ENCODE measurements at places on chromosomes 6 and 20. TPM values are rescaled to one million over a fixed set of nuclear protein-coding genes. Genes with fewer than 3 reads are reported as not detected.

DNA sequence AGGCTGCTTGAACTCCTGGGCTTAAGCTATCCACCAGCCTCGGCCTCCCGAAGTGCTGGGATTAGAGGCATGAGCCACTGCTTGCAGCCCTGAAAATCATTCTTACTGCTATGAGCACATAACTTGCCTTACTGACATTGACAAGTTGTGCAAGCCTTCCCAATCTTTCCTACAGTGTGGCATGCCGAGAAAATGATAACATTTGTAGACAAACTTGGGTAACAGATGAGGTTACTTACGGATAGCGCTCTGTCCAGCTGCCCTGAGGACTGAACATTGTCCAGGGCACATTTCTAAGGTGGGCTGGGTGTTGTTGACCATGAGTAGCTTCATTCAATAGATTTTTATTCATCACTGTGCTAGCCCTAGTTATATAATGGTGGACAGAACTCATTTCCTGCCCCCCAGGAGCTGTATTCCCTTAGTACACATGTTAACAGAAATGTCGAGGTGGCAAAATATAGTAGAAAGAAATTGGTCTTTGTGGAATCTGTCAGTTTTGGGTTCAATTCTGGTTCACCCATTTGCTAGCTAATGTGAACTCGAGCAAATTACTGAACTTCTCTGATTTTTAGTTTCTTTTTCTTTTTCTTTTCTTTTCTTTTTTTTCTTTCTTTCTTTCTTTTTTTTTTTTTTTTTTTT, 118.4 kb upstream of the AKIRIN2 start:
- H3K27ac ChIP-seq = no peak overlapping the region
- no peaks in the 10 kb centered on the region for H3K36me3 ChIP-seq
- no peaks in the 10 kb centered on the region for H3K27me3 ChIP-seq
- no peak overlapping the region for H3K4me3 ChIP-seq
- peaks cover 7% of the 10 kb centered on the region for H3K4me1 ChIP-seq
- no peak for DNase-seq

Gene PAX1
- not detected for total RNA-seq

DNA sequence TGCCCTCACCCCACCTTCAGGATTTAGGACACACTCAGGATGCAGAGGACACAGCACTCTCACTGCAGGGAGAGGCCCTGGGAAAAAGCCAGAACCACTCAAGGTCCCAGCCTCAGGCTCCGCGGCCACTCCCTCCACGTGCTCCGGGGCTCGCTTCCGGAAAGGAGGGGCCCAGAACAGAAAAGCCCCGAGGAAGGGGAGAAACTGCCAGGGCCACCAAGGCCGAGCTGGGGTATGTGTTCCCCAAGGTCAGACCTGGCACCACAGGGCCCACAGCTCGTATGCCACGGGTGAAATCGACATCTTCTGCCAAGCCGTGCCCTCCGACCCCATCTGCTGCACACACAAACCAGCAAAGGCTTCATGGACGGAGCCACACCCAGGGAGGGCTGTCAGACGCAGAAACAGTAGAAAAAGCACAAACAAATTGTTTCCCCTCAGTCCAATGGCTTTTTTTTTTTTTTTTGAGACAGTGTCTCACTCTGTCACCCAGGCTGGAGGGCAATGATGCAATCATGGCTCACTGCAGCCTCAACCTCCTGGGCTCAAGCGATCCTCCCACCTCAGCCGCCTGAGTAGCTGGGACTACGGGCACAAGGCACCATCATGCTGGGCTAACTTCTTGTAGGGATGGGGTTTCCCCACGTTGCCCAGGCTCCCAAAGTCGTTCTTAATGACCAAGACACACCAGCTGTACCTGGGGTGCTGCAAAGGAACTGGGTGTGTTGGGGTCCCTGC, 33.4 kb downstream of the SLC2A4RG start:
- no peak overlapping the region for H3K4me3 ChIP-seq
- H3K27me3 ChIP-seq = no peaks in the 10 kb centered on the region
- H3K4me1 ChIP-seq = no peaks in the 10 kb centered on the region
- no peaks in the 10 kb centered on the region for H3K36me3 ChIP-seq
- H3K27ac ChIP-seq = no peak overlapping the region

Gene COL9A1
- total RNA-seq = not detected

- peaks cover 15% of the 10 kb centered on the region for H3K4me1 ChIP-seq
- peak overlapping the region; percentile 21 for H3K4me3 ChIP-seq
- DNase-seq = peak; percentile 62
- H3K27me3 ChIP-seq = no peaks in the 10 kb centered on the region
- peak overlapping the region; percentile 36 for H3K27ac ChIP-seq
Observed at GRCh38 chr6:107435798-107436197, 23.6 kb downstream of the PDSS2 start.

Gene CPXM1
- total RNA-seq = not detected

GRCh38 chr6:12275107-12275506, 15.1 kb upstream of the EDN1 start:
- H3K27me3 ChIP-seq = no peaks in the 10 kb centered on the region
- no peak overlapping the region for H3K4me3 ChIP-seq

Gene DPPA5
- total RNA-seq = not detected

DNA sequence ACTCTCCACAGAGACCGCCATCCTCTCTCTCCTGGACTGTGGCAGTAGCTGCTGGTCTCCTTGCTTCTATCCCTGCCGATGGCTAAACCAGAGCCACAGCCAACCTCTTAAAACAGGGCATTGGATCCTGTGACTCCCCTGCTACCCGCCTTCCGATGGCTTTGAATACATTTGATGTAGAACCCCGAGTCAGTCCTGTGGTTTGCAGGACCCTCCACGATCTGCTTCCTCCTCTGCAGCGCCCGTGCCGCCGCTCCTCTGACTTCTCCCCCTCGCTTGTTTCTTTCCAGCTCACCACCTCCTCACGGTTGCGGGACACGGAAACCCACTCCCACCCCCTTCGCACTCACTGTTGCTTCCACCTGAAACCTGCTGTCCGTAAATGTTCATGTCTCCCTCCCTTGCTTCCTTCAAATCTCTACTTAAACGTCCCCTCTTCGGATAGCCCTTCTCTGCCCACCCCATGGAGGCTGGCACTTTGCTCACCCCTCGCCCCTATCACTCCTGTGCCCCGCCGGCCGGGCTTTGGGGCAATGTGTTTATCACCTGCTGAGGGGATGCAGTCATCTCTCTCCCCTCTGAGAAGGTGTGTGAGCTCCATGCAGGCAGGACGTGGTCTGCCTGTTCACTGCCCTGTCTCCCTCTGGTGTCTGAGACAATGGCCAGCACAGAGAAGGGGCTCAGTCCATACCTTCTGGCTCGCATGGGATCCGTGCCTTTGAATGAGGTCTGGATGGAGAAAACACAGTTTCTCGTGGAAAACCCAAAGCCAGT, 67.8 kb downstream of the GFOD1 start:
- H3K27me3 ChIP-seq = no peaks in the 10 kb centered on the region
- H3K27ac ChIP-seq = no peak overlapping the region
- H3K4me1 ChIP-seq = no peaks in the 10 kb centered on the region
- DNase-seq = no peak

Gene ENPP3
- not detected for total RNA-seq

DNA sequence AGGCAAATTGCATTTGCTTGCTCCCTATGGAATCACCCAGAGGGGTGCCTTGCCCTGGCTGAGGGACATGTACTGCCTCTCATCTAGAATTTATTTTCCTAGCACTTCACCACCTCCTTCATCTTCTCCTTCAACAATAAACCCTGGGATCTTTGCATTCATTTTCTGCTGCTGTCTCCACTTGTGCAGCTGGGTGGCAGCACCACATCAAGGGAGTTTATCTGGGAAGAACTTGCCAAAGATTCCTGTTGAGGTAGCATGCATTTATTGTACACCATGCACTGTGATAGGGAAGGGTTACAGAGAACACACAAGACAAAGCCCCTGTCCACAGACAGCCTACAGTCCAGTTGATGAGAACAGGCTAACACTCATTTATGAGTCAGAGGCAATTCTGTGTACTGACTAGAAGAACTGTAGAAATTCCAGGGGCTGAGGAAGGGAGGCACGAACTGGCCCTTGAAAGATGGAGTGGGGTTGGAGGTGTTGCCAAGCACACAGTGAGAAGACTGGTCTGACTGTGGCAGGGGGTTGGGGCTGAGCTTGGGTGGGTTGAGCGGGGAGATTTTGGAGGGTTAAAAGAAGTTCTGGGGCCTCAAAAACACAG, 17.5 kb downstream of the C20orf173 start:
- no peak overlapping the region for H3K27ac ChIP-seq
- H3K27me3 ChIP-seq = no peaks in the 10 kb centered on the region
- peak; percentile 59 for DNase-seq
- H3K4me3 ChIP-seq = no peak overlapping the region
- peaks cover 10% of the 10 kb centered on the region for H3K4me1 ChIP-seq
- no peaks in the 10 kb centered on the region for H3K36me3 ChIP-seq

Gene DEFB119
- total RNA-seq = not detected

Gene MUCL3
- total RNA-seq = not detected

- no peaks in the 10 kb centered on the region for H3K36me3 ChIP-seq
- H3K27me3 ChIP-seq = no peaks in the 10 kb centered on the region
- no peak for DNase-seq
- peak overlapping the region; percentile 69 for H3K4me3 ChIP-seq
- H3K4me1 ChIP-seq = peaks cover 56% of the 10 kb centered on the region
- H3K27ac ChIP-seq = peak overlapping the region; percentile 28
Observed at GRCh38 chr6:130969166-130969565, 93.9 kb downstream of the EPB41L2 start.

DNA sequence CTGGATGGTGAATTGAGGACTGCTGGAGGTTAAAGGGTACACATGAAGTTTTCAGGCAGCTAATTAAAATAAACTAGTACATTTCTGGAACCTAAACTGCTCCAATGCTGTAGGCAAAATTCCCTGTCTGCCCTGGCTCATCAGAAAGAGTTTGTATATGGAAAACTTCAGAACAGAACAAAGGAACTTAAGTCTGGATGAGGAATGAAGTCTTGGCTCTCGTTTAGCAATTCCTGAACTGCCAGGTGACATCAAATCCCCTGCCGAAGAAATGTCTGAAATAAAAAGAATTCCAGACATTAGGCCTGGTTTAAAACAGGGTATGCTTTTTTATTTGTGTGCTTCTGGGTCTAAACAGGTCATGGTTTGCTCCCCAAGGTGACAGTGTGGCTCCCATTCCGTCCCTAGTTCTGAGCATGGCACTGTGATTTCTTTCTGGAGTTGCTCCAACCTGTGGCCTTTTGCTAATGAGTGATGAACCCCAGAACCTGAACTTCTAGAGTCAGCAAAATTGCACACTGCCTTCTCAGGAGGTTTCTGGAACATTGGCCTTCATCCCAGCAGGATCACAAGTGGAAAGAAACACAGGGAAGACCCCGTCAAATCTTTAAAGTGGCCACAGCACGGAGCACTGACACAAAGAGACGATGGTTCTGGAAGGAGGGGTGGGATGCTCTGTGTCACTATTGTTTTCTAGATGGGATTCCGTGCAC, 129.4 kb upstream of the NAA20 start:
- H3K27me3 ChIP-seq = no peaks in the 10 kb centered on the region
- H3K4me1 ChIP-seq = peaks cover 47% of the 10 kb centered on the region
- no peak overlapping the region for H3K4me3 ChIP-seq
- H3K36me3 ChIP-seq = no peaks in the 10 kb centered on the region
- no peak for DNase-seq
- H3K27ac ChIP-seq = no peak overlapping the region

DNA sequence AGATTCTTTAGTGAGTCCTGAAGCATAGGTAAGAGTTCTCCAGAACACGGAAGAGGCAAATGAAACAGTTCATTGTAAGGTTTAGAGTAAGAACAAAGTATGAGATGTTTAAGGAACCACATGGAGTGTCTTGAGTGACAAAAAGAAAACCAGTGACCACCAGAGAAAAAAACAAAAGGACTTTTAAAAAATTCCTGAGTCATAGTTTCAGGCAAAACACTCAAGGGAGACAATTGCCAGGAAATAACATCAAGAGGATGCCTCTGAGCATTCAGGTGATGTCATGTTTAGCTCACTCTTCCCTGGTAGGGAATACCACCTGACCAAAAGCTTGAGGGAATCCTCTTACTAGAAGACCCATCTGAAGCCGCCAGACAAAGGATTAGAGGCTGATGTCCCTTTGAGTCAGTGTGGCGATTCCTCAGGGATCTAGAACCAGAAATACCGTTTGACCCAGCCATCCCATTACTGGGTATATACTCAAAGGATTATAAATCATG, 110.3 kb downstream of the COL19A1 start:
- H3K27ac ChIP-seq = no peak overlapping the region
- no peak overlapping the region for H3K4me3 ChIP-seq
- no peak for DNase-seq
- H3K36me3 ChIP-seq = no peaks in the 10 kb centered on the region

GRCh38 chr6:127464161-127464880, 5.1 kb upstream of the KIAA0408 start:
- peak overlapping the region; percentile 16 for H3K4me3 ChIP-seq
- H3K4me1 ChIP-seq = peaks cover 22% of the 10 kb centered on the region
- no peaks in the 10 kb centered on the region for H3K27me3 ChIP-seq
- peak overlapping the region; percentile 79 for H3K27ac ChIP-seq

- no peaks in the 10 kb centered on the region for H3K27me3 ChIP-seq
- H3K27ac ChIP-seq = no peak overlapping the region
- H3K4me3 ChIP-seq = no peak overlapping the region
- peaks cover 9% of the 10 kb centered on the region for H3K4me1 ChIP-seq
- DNase-seq = no peak
- H3K36me3 ChIP-seq = no peaks in the 10 kb centered on the region
Observed at GRCh38 chr20:20477444-20478041, 109.6 kb downstream of the INSM1 start.

DNA sequence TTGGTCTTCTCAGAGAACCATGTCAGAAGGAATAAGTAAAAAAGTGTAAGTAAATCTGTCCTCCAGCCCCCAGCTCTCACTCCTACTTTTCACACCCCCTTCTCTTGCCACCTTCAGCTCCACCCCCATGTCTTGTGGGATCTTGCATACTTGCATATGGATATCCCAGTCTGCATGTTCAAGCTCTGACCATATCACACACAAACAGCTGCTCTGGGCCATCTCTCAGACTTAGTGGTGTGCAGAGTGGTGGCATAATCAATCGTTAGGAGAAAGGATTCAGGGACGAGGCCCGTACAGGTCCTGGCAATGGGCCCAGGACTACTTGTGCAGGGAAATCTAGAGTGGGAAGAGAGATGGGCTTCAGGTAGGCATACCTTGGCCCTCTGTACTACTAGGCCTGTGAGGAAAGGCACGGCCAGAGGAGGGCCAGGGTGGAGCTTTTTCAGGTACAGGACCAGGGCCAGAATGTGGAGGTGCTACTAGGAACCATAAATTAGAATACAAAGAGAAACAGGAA, 112.0 kb upstream of the SGK1 start:
- no peak overlapping the region for H3K27ac ChIP-seq
- H3K27me3 ChIP-seq = no peaks in the 10 kb centered on the region
- no peaks in the 10 kb centered on the region for H3K36me3 ChIP-seq
- H3K4me3 ChIP-seq = no peak overlapping the region
- H3K4me1 ChIP-seq = peaks cover 13% of the 10 kb centered on the region
- DNase-seq = no peak

GRCh38 chr6:163232015-163232523, 182.4 kb upstream of the QKI start:
- H3K4me1 ChIP-seq = no peaks in the 10 kb centered on the region
- H3K27me3 ChIP-seq = no peaks in the 10 kb centered on the region
- H3K36me3 ChIP-seq = no peaks in the 10 kb centered on the region
- no peak overlapping the region for H3K4me3 ChIP-seq

Gene ATP6V1G2
- total RNA-seq = 0.89 TPM
